ENCODE measurements at places on chromosomes 6 and 20.

GRCh38 chr20:44967207-44967807 is 995 bp downstream of the STK4 start:
- DNase-seq = no peak

DNA sequence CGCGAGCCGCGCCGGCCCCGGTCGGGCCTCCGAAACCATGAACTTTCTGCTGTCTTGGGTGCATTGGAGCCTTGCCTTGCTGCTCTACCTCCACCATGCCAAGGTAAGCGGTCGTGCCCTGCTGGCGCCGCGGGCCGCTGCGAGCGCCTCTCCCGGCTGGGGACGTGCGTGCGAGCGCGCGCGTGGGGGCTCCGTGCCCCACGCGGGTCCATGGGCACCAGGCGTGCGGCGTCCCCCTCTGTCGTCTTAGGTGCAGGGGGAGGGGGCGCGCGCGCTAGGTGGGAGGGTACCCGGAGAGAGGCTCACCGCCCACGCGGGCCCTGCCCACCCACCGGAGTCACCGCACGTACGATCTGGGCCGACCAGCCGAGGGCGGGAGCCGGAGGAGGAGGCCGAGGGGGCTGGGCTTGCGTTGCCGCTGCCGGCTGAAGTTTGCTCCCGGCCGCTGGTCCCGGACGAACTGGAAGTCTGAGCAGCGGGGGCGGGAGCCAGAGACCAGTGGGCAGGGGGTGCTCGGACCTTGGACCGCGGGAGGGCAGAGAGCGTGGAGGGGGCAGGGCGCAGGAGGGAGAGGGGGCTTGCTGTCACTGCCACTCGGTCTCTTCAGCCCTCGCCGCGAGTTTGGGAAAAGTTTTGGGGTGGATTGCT is 1.3 kb downstream of the VEGFA start:
- no peak for DNase-seq

- DNase-seq = no peak
Observed at GRCh38 chr6:74357321-74357720, 661.3 kb downstream of the CD109 start.

DNA sequence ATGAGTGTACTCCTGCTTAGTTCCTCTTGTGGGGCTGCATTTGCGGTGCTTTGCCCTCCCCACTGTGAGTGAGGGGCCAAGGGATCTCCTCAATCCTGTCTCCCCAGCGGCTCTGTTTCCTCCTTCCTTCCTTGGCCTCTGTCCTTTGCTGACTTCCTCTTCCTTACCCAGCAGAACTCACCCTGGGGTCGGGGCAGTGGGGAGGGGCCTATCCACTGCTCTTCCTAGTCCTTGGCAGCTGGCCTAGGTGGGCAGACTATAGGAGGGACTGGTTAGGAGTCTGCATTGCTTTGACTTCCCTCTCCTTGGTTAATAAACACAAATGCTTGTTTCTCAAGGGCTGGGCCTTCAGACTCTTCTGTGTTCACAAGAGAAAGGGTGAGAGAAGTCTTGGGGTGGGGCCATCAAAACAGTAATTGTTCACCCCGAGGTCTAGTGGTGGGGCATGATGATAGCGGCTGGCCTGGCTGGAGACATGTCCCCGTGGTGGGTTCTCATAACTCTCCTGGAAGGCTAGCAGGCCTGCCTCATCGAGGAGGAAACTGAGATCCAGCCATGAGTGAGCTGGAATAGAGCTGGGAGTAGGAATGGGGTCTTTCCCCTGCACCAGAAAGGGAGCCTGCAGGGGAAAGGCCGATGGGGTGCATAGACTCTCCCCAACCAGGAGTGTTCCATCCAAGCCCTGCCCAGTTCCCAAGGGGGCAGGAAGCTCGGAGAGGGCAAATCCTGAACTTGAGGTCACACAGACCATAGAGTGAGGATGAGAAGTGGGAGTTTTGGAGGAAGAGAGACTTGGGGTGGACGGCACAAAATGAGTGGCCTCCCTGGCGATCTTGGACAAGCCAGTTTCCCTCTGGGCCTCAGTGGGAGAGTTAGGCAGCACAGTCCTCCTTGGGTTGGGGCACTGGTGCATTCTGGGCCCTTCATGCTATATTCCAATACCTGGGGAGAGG is 12.7 kb downstream of the FAM110A start:
- DNase-seq = no peak

DNA sequence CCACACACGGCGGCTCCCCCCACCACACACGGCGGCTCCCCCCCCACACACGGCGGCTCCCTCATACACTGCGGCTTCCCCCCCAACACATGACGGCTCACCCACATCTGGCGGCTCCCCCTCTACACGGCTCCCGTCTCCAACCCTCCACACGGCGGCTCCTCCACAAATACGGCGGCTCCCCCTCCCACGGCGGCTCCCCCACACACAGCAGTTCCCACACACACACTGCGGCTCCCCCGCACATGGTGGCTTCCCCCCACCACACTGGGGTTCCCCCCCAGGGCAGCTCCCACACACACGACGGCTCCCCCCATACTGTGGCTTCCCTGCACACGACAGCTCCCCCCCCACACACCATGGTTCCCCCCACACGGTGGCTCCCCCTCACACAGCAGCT is 98.0 kb downstream of the TTLL2 start:
- DNase-seq = no peak

GRCh38 chr6:45569210-45569945 is 191.6 kb upstream of the SUPT3H start:
- no peak for DNase-seq

DNA sequence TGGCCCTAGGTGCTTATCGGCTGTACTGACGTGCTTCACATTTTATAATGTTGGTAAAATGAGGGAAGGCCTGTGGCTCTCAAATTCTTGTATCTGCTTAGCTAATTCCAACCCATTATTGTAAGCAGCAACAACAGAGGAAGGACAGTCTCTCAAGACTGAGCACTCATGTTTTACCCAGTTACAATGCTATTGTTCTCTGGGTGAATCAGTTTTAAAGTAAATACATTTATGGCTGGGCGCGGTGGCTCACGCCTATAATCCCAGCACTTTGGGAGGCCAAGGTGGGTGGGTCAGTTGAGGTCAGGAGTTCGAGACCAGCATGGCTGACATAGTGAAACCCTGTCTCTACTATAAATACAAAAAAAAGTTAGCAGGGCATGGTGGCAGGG is 194.6 kb downstream of the PRKN start:
- DNase-seq = no peak

- no peak for DNase-seq
Observed at GRCh38 chr6:136158971-136159370, 91.1 kb downstream of the MTFR2 start.

- DNase-seq = no peak
Observed at GRCh38 chr20:40666336-40666735, 22.7 kb downstream of the MAFB start.

- no peak for DNase-seq
Observed at GRCh38 chr20:45863543-45864470, 6.4 kb downstream of the ZSWIM3 start.

Measured in HS-5 (cell line).